ENCODE measurements at places on chromosomes 6 and 20.
A peak's percentile ranks its signal among the peaks of the same experiment; 100 is the strongest.

GRCh38 chr6:8027965-8028651 lies 36.1 kb downstream of the BLOC1S5 start:
- DNase-seq, result no peak

DNA sequence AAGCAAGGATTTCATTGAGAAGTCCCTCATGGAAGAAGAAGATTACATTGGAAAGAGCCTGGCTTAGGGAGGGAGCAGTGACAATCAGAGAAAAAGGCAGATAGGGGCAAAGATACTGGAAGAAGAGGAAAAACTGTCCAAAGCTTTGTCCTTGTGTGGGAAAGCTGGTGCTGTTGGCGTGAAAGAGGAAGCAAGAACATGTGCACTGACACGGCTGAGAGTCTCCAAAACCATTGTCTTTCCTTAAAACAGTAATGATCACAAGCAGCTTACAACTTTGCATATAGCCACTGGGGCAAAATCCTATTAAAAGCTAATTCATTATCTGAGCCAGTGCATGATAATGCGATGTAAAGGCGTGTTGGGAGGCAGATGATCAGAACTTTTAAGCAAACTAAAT lies 85.1 kb upstream of the ESR1 start:
- no peak for DNase-seq

DNA sequence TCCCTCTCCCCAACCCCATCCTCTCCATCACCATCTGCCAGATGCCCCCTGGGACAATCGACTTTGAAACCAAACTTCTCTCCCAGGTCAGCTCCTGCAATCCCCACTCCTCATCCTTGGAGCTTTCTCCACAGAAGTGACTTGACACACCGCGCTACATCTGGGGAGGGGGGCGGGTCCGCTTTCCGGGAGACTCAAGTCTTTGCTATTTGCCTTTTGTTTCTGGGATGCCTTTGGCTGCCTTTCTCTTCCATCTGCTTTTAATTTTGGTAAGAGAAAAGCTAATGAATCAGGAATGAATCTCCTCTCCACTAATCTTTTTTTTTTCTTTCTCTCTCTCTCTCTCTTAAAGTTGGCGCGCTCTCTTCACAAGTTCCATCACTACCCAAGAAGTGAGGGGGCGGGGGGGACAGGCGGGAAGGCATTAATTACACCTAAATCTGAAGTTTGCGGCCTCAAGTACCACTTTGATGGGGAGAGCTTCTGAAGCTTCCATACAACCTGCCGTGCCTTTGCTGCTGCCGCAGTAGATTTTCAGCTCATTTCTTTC lies 664 bp upstream of the TPBG start:
- no peak for DNase-seq

DNA sequence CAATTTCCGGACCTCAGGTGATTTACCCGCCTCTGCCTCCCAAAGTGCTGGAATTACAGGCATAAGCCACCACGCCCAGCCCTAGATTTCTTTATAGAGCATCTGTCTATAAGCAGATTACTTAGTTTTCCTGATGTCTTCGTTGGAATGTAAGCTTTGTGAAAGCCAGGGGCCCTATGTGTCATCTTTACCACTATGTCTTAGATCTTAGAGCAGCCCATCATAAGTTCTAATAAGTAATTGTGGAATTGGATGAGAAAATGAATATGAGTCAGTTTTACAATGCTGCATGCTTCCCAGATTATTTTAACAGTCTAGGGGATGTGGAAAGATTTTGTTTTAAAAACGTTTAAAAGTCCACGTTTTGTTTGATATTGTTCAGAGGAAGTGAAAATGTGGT lies 9.1 kb upstream of the ZBTB2 start:
- DNase-seq, result no peak

DNA sequence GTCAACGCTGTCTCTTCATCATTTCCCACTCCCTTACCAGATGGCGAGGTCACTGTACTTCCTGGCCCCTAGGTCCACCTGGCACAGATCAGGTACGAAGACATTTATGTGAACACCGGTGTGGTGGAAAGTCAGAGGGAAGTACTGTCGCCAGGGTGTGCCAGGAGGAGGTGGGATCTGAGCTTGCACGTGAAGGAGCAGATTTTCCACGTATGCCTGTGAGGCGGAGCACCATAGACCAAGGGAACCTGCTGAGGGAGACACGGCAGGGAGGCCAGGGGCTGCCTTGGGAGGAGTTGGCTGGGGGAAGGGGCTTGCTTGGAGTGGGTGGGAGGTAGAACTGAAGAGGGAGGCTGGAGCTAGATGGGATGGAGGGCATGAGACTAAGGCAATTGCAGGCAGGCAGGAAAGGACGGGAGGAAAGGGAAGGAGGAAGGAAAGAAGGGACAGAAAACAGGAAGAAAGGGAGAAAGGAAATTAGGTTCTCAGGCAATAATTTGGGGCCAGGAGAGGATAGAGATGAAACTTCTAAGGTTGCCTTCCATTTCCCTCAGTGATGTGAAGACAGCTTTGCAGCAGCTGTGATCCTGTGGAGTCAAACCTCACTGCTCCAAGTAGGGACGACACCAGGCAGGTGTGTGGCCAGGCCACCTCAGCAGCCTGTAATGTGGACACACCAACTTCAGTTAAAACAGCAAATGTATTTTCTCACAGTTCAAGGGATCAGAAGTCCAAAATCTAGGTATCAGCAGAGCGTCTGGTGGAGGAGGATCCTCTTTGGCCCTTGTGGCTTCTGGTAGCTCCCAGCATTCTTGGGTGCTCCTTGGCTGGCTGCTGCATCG lies 46.8 kb downstream of the CHMP4B start:
- peak; percentile 20 for DNase-seq
